K562 (cell line): ENCODE measurements at places on chromosomes 13 and 19.

GRCh38 chr13:46594374-46595078, 41.6 kb downstream of the LRCH1 start:
- no peak for DNase-seq

DNA sequence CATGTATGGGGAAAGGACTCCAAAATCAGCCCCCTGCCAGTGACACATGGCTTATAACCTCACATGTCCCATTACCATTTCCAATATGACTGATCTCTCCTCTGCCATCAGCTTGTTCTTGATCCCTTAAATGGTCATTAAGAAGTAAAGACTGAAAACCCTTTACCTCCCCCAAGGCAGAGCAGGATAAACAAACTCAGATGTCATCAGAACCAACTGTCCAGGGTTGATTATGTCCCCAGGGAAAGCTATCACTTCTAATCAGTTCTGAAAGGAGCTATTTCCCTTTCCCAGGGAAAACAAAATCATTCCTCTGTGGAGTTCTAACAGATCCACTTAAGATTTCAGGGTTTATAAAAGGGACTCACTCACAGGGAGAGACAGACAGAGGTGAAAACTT, 350.9 kb downstream of the SUCLA2 start:
- no peak for DNase-seq

- DNase-seq: no peak
Measured at GRCh38 chr19:3945838-3946237, 13.0 kb downstream of the NMRK2 start.

- no peak for DNase-seq
Measured at GRCh38 chr19:55441319-55441691, 1.8 kb downstream of the SHISA7 start.

DNA sequence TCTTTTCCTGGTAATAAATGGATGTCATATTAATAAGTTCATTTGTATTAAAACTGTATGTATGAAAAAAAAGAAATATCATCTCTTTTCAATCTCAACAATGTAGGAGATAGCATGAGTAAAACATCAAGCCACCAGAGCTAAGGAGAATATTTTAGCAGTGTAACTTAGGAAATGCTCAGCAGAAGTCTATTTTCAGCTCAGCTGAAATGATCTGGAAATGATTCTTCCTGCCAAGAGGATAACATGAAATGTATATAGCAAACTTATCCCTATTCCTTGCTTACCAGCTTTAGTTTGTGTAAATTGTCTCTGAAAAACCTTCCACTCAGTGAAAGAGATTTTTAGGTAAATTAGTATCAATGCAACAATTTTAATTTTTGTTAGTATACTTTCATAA, 1194.4 kb downstream of the SLITRK1 start:
- DNase-seq: no peak

DNA sequence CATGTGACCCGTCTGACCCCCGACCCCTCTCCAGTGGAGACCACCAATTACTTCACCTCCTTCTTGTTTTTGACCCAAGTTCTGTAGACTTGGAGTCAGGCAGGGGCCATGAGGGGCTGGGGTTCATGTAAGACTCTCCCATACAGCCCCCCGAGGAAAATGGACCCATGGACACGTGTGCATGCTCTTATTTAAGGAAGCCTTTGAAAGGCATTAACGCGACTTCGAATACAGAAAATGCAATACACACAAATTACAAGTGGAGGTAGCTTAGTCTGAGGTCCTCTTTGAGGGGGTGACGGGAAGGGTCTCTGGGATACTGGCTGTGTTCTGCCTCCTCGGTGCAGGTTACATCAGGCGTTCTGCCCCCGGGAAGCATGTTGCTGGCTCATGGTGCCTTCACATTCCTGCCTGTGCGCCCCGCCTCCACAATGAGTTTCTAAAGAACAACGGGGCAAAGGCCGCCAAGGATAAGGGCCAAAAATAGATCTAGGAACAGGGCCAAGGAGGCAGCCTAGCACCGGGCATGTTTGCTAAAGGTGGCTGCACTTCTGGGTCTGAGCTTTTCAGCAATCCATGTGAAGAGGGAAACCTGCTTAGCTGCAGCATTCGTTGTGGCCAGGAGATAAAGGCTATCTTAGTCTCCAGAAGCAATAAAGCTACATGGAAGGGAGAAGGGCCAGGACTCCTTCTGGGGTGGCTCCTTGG, 54.5 kb downstream of the RAB20 start:
- DNase-seq: peak; percentile 55

DNA sequence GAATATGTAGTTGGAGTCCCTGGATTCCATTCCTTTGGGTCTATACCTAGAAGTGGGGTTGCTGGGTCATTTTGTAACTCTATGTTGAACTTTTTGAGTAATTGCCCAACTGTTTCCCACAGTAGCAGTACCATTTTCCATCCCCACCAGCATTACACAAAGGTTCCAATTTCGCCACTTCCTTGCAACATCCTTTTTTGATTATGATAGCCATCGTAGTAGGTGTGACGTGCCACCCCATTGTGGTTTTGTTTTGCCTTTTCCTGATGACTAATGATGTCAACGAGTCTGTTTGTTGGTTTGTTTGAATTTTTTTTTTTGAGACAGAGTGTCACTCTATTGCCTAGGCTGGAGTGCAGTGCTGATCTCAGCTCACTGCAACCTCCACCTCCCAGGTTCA, 3.3 kb upstream of the PEX11G start:
- DNase-seq: no peak

DNA sequence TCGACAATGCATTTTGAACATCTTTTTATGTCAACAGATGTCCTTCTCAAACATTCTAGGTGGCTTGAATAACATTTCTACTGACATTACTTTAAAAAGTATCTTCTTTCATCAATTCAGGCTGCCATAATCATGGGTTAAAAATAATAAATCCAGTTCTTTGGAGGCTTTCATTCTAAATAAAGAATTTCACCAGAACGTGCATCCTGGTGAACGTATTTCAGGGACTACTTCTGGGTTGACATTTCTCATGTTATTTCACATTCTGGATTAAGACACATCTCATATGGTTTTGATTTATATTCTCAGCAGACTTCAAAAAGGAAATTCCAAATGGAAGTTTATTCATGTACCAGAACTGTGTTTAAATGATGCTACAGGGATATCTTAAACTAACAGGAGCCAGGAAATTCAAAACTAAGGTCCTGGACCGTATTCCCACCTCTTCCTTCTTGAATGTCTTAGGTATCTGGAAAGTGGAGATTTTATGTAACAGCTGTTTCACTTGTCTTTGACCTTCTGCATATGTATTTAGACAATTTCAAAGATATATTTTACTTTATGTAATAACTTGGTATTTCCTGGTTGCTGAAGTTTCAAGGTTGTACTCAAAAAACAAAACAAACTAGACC, 107.2 kb downstream of the STARD13 start:
- no peak for DNase-seq

DNA sequence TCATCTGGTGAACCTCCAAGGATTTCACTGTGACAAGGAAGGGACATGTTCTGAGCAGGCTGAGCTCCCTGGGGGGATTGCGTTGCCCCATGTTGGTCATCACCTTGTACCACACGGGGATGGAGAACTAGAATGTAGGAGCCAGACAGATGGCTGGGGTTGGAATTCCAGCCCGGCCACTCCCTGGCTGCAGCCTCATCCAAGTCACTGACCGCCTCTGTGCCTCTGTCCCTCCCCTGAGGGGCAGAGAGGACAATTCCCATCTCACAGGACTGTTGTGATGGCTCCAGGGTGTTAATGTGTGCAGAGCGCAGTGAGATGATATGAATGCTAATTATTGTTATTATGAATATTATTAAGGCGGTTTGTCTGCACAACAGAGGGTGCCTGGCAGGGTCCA, 24.1 kb downstream of the ADGRL1 start:
- DNase-seq: no peak
